Cardiac muscle cell (in vitro differentiated cells and primary cell): ENCODE measurements at places on chromosomes 2 and 18. TPM values are rescaled to one million over a fixed set of nuclear protein-coding genes. Genes with fewer than 3 reads are reported as not detected.
A peak's percentile ranks its signal among the peaks of the same experiment; 100 is the strongest.

SERPINB8 gene
- 0.90 and 4.0 TPM in 2 replicates for polyA plus RNA-seq

LINC00305 gene
- 0.20 and 2.3 TPM in 2 replicates for polyA plus RNA-seq

INPP5D gene
- 1.7 and 4.5 TPM in 2 replicates for polyA plus RNA-seq

REG3A gene
- 0.70 and 6.1 TPM in 2 replicates for polyA plus RNA-seq

RAB17 gene
- 1.4 and 3.1 TPM in 2 replicates for polyA plus RNA-seq

VWC2L gene
- 0.10 and 0.36 TPM in 2 replicates for polyA plus RNA-seq

PPP1R1C gene
- polyA plus RNA-seq: 8.6 and 17.9 TPM in 2 replicates

FZD7 gene
- 9.4 and 13.4 TPM in 2 replicates for polyA plus RNA-seq

DSG1 gene
- polyA plus RNA-seq: not detected in 2 replicates

BMP10 gene
- 0.35 and 1.2 TPM in 2 replicates for polyA plus RNA-seq

DNA sequence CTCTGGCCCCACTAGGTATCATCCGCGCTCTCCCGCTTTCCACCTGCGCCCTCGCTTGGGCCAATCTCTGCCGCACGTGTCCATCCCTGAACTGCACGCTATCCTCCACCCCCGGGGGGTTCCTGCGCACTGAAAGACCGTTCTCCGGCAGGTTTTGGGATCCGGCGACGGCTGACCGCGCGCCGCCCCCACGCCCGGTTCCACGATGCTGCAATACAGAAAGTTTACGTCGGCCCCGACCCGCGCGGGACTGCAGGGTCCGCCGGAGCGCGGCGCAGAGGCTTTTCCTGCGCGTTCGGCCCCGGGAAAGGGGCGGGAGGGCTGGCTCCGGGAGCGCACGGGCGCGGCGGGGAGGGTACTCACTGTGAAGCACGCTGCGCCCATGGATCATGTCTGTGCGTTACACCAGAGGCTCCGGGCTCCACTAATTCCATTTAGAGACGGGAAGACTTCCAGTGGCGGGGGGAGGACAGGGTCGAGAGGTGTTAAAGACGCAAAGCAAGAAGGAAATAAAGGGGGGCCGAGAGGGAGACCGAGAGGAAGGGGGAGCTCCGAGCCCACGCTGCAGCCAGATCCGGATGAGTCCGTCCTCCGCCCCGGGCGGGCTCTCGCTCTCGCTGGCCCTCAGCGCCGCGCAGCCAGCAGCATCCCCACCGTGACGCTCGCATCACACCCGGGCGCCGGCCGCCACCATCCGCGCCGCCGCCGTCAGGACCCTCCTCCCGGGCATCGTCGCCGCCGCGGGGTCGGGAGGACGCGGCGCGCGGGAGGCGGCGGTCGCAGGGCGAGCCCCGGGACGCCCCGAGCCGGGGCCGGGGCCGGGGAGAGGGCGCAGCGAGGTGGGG lies 664 bp downstream of the NETO1 start:
- H3K4me3 ChIP-seq: peak overlapping the region; percentile 57
- no peaks in the 10 kb centered on the region for H3K36me3 ChIP-seq
- no peak for DNase-seq
- H3K27ac ChIP-seq: no peak overlapping the region
- H3K27me3 ChIP-seq: peaks cover 50% of the 10 kb centered on the region
- no peaks in the 10 kb centered on the region for H3K4me1 ChIP-seq

DNA sequence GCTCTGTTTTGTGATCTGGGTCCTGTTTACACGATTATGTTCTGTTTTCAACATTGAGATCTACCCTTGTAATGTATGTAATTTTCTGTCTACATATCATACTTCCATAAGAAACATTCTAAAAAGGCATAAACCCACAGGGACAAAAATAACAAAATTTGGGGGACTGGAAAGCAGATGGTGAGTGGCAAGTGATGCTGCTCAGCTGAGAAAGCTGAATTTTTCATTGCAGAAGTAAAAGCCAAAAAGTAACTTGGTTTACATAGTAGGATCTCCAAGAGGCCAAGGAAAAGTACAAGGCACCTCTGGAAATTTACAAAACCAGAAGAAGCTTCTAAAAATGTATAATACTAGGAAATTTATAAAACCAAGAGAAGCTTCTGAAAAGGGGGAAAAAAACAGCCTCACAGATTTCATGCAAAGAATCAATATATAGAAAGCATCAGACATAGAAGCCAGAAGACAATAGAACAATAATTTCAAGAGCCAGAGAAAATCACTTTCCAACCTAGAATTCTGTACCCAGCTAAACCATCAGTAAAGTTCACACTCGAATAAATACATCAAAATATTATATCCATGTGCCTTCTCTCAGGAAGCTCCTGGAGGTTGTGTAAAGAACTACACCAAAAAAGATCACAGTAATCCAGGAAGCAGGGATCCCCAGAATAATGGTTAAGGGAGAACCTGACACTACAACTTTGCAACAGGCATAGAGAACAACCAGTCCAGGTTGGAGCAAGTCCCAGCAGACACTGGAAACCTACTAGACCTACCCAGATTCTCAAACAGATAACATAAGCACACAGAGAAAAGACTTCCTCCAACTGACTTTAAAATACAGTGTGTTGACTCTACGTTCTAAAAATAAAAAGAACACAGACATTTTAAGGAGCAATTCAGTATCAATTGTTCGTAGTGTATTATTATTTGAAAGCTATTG lies 401.7 kb upstream of the HS6ST1 start:
- no peak overlapping the region for H3K27ac ChIP-seq
- no peak overlapping the region for H3K4me3 ChIP-seq
- no peaks in the 10 kb centered on the region for H3K4me1 ChIP-seq

DNA sequence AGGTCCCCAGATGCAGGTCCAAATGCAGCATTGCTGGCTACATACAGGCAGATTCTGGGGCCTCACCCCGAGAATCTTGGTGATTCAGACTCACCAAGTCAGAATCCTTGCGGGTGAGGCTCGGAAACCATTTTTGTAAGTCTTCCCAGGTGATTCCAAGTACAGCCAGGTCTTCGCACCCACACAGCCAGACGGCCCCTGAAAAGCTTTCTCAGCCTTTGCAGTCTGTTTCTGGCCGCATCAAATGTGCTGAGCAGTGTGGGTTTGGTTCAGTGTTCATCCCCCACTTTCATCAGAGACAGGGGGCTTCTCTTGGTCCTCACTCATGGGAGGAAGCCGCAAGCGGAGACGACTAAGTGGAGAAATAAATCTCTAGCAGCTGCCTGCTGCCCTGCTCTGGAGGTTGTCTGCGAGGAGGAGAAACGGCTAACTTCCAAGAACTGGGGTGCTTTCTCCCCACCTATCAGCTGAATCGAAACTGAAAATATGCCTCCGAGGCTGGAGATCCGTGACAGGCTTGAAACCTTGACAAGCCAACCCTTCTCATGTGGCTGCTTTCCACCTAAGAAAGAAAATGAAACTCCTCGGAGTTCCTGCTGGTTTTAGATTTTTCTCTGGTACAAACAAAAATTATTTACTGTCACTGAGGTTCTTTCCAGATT lies 8.9 kb upstream of the TMEM185B start:
- peaks cover 7% of the 10 kb centered on the region for H3K4me1 ChIP-seq
- no peak overlapping the region for H3K27ac ChIP-seq
- no peaks in the 10 kb centered on the region for H3K27me3 ChIP-seq

DNA sequence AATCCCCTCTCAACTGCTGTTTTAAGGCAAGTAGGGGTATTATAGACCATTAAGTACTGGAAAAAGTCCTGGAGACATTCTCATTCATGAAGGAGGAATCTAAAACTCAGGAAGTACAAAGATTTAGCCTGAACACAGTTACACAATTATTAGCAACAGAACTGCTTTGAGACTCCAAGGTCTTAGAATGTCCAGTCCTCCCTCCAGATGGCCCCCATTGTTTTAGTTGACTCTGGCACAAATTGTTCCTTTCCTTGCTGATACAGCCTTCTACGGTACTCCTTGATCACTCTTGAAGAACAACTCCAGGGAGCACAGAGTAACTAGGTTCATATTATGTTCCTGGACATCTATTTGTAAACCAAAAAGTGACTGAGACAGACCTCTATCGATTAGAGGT lies 210.1 kb upstream of the RND3 start:
- no peaks in the 10 kb centered on the region for H3K27me3 ChIP-seq
- H3K27ac ChIP-seq: no peak overlapping the region
- no peaks in the 10 kb centered on the region for H3K36me3 ChIP-seq
- no peak overlapping the region for H3K4me3 ChIP-seq
- no peaks in the 10 kb centered on the region for H3K4me1 ChIP-seq

- no peaks in the 10 kb centered on the region for H3K36me3 ChIP-seq
- H3K27ac ChIP-seq: no peak overlapping the region
- H3K27me3 ChIP-seq: no peaks in the 10 kb centered on the region
These were observed 70.3 kb upstream of the NCK2 start for GRCh38 chr2:105674401-105674800.

- no peaks in the 10 kb centered on the region for H3K4me1 ChIP-seq
- H3K36me3 ChIP-seq: no peaks in the 10 kb centered on the region
- no peak overlapping the region for H3K4me3 ChIP-seq
- DNase-seq: peak; percentile 80
- H3K27me3 ChIP-seq: no peaks in the 10 kb centered on the region
- H3K27ac ChIP-seq: no peak overlapping the region
These were observed 221.5 kb upstream of the SLC35G4 start for GRCh38 chr18:11387880-11388279.

DNA sequence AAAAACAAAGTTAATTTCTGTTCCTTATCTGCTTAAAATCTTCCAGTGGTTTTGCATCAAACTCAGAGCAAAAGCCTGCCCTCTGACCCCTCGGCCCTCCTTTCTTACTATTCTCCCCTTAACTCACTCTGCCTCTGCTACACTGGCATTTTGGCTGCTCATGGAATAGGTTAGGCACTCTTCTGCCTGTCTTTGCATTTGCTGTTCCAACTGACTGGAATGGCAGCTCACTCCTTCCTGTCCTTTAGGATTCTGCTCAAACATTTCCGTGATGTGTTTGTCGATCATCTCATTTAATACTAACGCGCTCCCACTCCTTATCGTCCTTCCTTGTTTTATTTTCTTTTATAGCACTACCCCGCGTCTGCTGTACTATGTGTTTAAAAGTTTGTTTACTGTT lies 815 bp downstream of the CEBPZ start:
- H3K27ac ChIP-seq: peak overlapping the region; percentile 90
- peaks cover 5% of the 10 kb centered on the region for H3K4me1 ChIP-seq
- H3K27me3 ChIP-seq: no peaks in the 10 kb centered on the region
- H3K36me3 ChIP-seq: peaks cover 17% of the 10 kb centered on the region
- peak; percentile 8 for DNase-seq

DNA sequence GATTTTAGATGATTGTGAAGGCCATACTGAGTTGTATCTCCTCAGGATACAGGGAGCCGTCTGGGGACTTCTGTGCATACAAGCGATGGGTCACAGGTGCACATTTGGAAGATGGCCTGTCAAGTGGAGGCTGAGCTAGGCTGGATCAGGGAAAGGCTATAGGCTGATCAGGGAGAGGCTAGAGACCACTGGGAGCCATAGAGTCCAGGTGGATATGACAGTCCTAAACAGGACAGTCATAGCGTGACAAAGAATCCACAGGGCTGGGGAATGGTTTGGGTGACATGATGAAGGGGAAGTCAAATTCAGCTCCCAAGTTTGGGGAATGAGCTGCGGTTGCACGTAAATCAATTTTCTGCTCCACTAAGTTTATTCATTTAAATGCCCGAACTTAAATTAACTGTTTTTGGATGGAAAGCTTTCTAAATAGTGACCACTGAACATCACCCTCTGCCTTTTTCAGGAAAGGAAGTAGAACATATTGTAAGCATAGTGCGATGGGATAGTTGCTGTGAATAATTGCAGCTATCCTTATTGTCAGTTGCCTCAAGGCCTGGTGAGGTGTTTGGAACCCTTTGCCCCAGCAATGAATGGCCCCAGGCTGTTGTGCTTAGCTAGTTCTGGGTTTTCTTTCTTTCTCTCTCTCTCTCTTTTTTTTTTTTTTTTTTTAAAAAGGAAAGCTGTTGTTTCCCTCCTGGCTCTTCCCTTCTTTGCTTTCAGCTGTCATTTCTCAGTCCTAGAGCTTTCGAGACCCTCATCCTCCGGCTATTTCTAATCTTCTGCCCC lies 50.5 kb downstream of the KLHL29 start:
- no peak overlapping the region for H3K4me3 ChIP-seq
- H3K4me1 ChIP-seq: no peaks in the 10 kb centered on the region
- no peak for DNase-seq

- H3K4me3 ChIP-seq: no peak overlapping the region
- H3K27ac ChIP-seq: no peak overlapping the region
- H3K4me1 ChIP-seq: no peaks in the 10 kb centered on the region
- H3K36me3 ChIP-seq: no peaks in the 10 kb centered on the region
- no peak for DNase-seq
These were observed 21.2 kb downstream of the OSR1 start for GRCh38 chr2:19337202-19337601.

- H3K27me3 ChIP-seq: no peaks in the 10 kb centered on the region
- no peak overlapping the region for H3K27ac ChIP-seq
- no peak overlapping the region for H3K4me3 ChIP-seq
- H3K4me1 ChIP-seq: no peaks in the 10 kb centered on the region
These were observed 183.4 kb downstream of the GALR1 start for GRCh38 chr18:77433076-77433475.

- H3K4me3 ChIP-seq: no peak overlapping the region
- no peak overlapping the region for H3K27ac ChIP-seq
- H3K27me3 ChIP-seq: no peaks in the 10 kb centered on the region
- H3K4me1 ChIP-seq: no peaks in the 10 kb centered on the region
- H3K36me3 ChIP-seq: no peaks in the 10 kb centered on the region
These were observed 43.9 kb downstream of the ST6GAL2 start for GRCh38 chr2:106841886-106842645.

DNA sequence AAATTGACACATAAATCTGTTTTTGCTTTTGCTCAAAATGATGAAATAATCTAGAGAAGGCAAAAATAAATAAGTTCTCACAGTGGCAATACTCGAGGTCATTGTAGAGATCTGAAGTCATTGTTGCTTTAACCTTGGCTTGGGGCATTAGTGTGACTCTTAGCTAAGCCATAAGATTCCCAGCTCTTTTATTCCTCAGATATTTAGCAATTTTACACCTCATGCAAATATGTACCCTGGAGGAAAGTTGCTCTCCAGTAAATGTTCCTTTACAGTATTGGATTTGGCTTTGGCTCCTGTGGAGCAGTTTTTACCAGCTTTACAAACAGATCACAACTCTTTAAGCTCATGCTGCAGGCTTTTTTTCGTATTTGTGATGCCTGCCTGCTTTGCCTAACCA lies 134.2 kb upstream of the NABP1 start:
- no peak overlapping the region for H3K4me3 ChIP-seq
- H3K27me3 ChIP-seq: no peaks in the 10 kb centered on the region
- no peak overlapping the region for H3K27ac ChIP-seq
- DNase-seq: no peak
- H3K36me3 ChIP-seq: no peaks in the 10 kb centered on the region

DNA sequence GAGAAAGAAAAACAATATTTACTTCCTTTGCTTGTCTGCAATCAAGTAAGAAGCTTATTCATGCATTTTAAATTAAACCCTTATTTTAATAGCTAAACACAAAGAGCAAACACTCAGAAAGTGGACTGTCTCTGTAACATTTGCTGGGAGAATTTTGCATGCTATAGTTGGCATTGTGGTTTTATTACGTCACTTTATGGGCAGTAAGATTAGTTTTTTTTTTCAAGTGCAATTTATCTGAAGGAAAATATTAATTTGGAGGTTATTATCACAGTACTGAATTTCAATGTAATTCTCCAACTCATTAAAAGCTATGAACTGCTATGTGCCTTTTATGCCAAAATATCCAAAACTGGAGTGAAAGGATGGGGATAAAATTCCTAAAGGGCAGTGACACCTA lies 103.3 kb downstream of the TMEFF2 start:
- DNase-seq: no peak
- H3K27ac ChIP-seq: no peak overlapping the region
- no peak overlapping the region for H3K4me3 ChIP-seq
- no peaks in the 10 kb centered on the region for H3K27me3 ChIP-seq
- H3K4me1 ChIP-seq: no peaks in the 10 kb centered on the region

- H3K27ac ChIP-seq: no peak overlapping the region
- H3K27me3 ChIP-seq: no peaks in the 10 kb centered on the region
- no peak for DNase-seq
- no peaks in the 10 kb centered on the region for H3K4me1 ChIP-seq
- H3K36me3 ChIP-seq: no peaks in the 10 kb centered on the region
These were observed 44.9 kb upstream of the NDUFV2 start for GRCh38 chr18:9057646-9058045.
